ENCODE measurements at places on chromosomes 7 and 10.
A peak's percentile ranks its signal among the peaks of the same experiment; 100 is the strongest.

DNA sequence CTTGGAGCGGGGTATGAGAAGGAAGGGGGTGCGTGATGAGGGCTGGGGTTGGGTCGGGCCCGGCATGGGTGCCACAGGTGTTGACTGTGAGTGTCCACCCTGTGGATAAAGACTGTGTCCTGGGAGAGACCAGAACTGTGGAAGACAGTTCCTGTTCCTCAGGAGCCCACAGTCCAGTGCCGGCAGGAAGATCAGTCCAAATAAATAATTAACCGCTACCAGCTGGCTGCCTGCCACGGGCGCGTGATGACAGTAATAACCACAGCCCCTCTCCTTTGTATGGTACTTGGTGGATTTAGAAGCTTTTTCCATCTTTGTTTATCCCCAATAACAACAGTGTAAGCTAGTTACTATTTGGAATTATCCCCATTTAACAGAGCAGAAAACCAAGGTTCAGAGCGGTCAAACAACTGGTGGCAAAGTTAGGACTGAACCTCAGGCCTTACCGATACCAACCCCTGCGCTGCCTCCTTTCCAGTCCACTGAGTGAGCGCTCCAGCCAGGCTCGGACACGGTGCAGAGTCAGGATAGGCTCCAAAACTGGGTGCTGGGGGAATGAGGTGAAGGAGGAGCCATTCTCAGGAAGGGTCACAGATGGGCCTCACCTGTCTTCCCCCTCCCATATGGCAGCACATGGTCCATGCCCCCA is 5.1 kb downstream of the ZMIZ1 start:
- peak; percentile 67 for DNase-seq

DNA sequence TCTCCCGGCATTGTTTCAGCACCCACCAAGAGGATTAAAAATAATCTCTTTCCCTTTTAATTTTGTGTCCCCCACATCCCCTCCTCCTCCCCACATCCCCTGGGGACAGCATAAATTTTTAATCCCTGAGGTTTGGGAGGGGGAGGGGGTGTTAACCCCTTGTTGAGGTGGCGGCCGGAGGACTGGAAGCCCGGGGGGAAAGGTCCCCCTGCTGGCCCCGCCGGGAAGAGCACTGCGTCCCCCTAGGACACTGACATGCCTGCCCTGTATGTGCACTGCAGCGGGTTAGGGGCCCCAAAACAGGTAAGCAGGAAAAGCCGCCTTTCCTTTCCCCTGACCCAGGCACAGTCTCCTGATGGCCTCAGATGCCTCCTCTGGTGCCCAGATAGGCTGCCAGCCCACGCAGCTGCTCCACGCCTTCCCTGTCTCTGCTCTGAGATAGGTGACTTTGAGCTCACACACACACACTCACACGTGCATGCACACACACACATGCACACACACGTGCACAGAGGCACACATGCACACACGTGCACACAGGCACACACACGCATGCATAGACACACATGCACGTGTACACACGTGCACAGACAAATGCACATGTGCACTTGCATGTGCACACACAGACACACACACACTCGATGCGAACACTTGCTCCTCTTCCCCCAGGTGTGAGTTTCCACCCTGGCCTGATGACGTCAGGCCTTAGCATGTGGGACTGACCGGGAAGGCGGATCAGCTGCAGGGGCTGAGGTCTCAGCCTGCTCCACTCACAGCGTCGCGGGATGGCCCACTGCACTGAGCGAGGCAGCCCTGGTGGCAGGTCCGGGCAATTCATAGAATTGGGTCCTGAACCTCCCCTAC is 12.3 kb downstream of the CNPY1 start:
- DNase-seq: peak; percentile 56

- no peak for DNase-seq
Measured at GRCh38 chr10:66788178-66788987, 137.5 kb upstream of the LRRTM3 start.

DNA sequence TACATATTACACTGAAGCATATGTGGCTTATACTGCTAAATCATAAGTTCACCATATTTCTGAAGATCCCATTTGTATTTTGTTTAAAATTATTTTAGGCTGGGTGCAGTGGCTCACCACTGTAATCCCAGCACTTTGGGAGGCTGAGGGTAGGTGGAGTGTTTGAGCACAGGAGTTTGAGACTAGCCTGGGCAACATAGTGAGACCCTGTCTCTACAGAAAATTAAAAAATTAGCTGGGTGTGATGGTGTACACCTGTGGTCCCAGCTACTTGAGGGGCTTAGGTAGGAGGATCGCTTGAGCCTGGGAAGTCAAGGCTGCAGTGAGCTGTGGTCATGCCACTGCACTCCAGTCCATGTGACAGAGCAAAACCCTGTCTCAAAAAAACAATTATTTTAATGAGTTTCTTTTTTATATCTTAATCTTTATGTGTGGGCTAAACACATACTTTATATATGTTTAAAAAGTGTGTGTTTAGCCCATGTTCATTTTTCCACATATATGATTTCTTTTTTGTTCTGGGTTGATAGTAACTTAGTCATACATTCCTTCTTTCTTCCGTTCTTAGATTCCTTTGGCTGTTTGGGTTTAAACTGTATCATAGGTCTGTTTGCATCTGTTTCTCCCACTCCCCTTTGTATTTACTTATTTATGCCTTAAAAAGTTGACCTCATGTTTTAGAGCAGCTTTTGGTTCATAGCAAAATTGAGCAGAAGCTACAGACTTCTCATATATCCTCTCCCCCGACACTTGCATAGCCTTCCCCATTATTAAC is 33.5 kb downstream of the RSBN1L start:
- DNase-seq: no peak

GRCh38 chr7:42414028-42414427 is 177.0 kb upstream of the GLI3 start:
- DNase-seq: no peak

DNA sequence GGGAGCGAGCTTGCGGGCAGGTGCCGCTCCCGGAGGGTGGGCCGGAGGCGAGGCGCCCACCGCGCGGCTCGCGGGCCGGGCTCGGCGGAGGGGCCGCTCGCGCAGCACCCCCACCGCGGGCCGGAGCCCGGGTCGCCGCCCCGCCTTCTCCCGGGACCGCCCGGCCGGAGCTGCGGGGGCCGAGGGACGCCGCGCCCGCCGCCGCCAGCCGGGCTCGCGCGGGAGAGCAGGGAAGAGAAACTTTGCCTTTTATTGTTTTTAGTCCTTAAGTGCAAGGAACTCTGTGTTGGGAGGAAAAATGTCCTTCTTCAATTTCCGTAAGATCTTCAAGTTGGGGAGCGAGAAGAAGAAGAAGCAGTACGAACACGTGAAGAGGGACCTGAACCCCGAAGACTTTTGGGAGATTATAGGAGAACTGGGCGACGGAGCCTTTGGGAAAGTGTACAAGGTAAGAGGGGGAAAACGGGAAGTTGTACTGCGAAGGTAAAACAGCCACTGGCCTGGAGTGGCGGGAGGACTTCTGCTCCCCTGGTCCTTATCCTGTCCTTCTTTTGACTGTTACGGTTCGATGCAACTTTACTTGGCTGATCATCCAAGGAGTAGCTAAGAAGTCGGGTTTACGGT is 620 bp downstream of the SLK start:
- DNase-seq: peak; percentile 70

DNA sequence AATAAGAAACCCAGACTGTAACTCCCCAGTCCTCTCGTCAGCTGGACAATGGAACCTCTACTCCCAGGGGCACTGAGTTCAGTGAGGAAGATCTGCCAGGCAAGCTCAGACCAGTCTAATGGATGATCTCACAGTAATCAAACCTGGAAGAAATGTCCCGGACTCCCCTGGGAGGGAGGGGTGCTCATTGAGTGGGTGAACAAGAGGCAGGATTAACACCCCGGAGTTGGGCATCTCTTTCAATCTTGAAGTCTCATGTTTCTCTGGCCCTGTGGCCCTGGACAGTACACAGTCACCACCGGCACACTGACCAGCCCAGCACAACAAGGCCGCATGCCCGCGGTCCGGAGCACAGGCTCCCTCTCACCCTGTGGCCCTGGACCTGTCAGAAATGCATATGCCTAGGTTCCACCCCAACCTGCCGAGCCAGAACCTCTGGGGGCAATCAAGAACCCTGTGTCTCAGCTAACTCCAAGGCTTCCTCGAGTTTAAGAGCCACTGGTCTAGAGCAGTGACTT is 27.8 kb downstream of the CXCL12 start:
- DNase-seq: no peak

- no peak for DNase-seq
Measured at GRCh38 chr7:110943701-110944345, 147.1 kb upstream of the LRRN3 start.

DNA sequence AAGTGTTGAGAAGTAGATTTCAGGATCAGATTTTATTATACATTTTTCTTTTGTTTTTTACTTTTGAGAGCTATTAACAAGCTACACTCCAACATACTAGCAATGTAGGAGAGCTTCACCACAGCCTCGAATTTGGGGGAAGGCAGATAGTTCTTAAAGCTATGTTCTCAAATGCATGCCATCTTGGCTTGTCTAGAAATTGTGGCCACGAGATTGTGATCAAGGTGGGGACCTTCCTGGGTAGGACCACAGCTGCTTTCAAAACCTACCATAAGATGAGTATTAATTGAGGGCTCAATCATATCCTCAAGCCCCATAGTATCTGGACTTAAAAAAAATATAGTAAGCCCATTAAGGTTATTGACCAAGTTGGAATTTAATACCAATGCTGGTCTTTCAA is 27.9 kb upstream of the JAZF1 start:
- DNase-seq: no peak

GRCh38 chr10:3889961-3890522 is 105.0 kb upstream of the KLF6 start:
- DNase-seq: peak; percentile 44

GRCh38 chr10:4623757-4624420 is 202.1 kb upstream of the AKR1E2 start:
- DNase-seq: no peak

- no peak for DNase-seq
Measured at GRCh38 chr7:27377988-27378387, 135.4 kb downstream of the EVX1 start.

DNA sequence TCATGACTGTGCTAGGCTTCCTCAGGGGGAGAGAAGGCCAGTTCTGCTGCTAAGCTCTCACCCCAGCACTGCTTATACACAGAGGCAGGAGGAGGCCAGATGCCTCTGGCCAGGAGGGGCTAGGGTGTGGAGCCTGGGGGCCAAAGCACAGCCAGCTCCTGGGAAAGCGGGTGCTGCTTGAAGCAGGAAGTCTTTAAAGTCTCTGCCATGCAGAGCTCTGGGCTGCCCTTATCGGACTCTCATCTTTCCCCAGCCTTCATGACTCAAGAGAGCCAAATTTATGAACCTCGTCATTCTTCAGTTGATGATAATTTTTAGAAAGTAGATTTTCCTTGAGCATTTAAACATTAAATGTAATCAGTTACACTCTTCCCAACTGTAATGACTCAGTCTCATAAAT is 11.2 kb upstream of the TSPAN14 start:
- no peak for DNase-seq

DNA sequence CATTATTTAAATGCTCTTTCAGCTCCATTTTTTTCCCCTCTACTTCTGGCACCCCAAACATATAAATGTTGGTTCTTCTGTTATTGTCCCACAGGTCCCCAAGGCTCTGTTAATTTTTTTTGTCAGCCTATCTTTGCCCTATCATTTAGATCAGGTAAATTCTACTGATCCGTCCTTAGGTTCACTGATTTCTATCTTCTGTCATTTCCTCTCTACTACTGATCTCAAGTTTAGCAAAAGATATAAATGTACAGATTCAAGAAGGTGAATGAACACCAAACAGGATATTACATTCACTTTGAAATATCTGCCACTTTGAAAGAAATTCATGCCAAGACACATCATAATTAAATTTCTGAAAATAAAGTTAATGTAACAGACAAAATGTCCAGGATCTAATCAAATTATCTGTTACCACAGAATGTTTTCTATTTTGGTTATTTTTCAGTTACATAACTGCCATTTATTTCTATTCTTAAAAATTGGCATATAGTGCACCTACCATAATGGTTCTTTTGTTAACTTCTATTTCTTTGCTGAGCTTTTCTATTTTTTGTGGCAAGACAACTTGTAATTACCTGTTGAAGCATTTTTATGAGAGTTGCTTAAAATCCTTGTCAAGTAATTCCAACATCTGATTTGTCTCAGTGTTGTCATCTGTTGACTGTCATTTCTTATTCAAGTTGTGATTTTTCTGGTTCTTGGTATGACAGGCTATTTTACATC is 12.1 kb upstream of the CUBN start:
- no peak for DNase-seq
